Neural crest cell (in vitro differentiated cells): ENCODE measurements at places on chromosomes 2 and 18. TPM values are rescaled to one million over a fixed set of nuclear protein-coding genes. Genes with fewer than 3 reads are reported as not detected.

GRCh38 chr2:119049968-119050704 is 108.1 kb downstream of the MARCO start:
- no peak for DNase-seq

DNA sequence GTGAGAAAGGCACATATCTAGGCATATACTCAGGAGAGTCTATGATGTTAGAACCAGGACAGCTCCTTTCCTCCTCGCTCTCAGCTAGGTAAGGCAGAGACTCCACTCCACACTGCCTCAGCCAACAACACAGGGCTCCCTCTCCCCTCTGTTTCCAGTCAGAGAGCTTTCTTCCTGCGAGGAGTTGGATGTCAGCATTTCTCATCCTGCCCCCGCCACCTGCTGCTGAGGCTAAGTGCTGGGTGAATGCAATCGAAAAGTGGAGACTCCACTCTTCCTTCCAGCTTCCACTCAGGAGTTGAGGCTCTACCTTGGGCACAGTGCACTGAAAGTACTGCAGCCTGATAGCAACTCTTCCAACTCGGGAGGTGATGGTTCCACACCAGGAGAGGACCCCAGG is 177.2 kb upstream of the RAB6C start:
- no peak for DNase-seq

GRCh38 chr2:126449677-126450076 is 206.3 kb upstream of the GYPC start:
- no peak for DNase-seq

- DNase-seq = no peak
These were observed 104.7 kb upstream of the ARHGAP28 start for GRCh38 chr18:6624661-6625311.

- no peak for DNase-seq
These were observed 2.1 kb upstream of the SMCHD1 start for GRCh38 chr18:2653467-2653866.

- no peak for DNase-seq
These were observed 55.3 kb upstream of the SULT1C3 start for GRCh38 chr2:108184419-108184818.

DNA sequence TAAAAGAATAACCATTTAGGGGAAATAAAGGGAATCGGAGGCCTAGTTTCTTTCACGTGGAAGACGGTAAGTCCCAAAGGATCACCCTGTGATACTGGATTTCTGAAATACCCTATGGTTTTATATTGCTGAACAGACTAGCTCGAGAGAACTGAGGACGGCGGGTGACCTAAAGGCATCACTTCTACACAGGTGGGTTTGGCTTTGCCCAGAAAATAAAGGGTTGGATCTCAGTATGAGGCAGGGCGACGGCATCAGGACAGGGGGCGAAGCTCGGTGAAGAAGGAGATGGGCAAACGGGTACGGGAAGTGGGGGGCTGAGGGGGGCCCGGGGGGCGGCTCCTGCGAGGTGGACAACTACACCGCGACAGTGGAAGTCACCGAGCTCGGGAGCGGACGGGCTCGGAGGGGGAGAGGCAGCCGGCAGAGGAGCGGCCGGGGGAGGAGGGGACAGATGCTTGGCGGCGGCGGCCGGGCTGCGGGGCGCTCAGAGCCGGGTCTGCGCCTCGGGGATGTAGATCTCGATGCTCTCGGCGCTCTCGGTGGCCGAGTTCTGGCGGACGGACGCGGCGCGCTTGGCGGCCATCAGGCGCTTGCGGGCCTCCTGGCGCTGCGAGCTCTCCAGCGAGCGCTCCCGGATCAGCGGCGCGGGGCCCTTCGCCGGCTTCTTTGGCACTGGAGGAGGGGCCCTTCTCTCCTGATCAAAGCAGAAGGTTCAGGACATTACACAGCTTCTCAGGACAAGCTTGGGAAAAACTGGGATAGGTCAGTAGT is 48.9 kb downstream of the TGIF1 start:
- DNase-seq = peak; percentile 53

DNA sequence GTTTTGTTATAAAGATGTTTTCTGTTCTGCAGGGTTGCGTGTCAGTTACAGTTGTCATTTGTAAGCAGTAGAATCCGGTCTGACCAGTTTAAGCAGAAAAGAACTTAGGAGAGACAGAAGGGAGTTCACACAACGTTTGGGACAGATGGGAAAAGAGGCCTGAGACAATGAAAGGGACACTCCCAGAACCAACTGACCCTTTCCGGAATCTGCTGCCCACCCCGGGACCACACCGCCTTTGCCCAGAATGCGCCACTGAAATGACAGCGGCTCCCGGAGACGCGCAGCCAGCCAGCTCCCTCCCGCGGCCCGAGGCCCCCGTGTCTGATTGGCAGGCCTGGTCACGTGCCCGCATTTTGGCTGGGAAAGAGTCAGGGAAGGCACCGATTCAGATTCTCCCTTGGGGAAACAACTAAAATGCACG is 244.6 kb downstream of the BCL2 start:
- peak; percentile 71 for DNase-seq

- no peak for DNase-seq
These were observed 61.7 kb upstream of the EPC2 start for GRCh38 chr2:148582679-148583511.

GRCh38 chr2:153499439-153499838 is 20.9 kb upstream of the RPRM start:
- DNase-seq = no peak

DNA sequence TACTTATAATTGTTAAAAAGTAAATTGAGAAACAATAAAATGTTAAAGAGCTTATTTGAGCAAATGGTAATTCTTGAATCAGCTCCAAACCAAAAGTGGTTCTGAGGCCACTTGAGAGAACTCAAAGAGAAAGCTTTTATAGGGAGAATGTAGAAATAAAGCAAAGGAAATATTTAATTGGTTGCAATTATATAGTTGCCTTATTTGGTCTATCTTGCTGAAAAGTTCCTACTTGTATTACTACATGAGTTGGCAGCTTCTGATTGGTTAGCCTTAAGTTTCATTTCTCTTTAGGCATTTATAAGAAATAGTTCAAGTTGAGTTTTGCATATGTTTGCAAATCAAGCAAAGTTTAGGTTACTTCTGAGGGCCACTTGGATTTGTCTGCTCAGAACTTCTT is 38.1 kb downstream of the SCN2A start:
- DNase-seq = no peak

DNA sequence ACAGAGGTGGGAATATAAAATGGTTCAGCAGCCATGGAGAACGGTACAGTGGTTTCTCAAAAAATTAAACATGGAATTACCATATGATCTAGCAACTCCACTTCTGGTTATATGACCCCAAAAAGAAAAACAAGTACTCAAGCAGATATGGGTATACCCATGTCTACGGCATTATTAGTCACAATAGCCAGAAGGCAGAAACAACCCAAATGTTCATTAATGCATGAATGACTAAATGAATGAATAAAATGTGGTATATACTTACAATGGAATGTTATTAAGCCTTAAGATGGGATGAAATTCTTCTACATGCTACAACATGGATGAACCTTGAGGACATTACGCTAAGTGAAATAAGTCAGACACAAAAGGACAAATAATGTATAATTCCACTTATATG is 266.8 kb upstream of the FBXO11 start:
- no peak for DNase-seq

- DNase-seq = no peak
These were observed 19.1 kb upstream of the STPG4 start for GRCh38 chr2:47173986-47174732.

Gene PPP1R1C
- 1.7 and 2.2 TPM in 2 replicates for total RNA-seq

Gene PSD4
- 2.4 and 2.9 TPM in 2 replicates for total RNA-seq

Gene EML6
- 7.4 and 8.1 TPM in 2 replicates for total RNA-seq

Gene ZNF385B
- total RNA-seq = 2.1 and 3.4 TPM in 2 replicates

Gene SAG
- not detected in 2 replicates for total RNA-seq

Gene TTL
- 80.0 and 87.0 TPM in 2 replicates for total RNA-seq

Gene CAPN13
- total RNA-seq = not detected in 2 replicates

Gene ZSWIM2
- not detected in 2 replicates for total RNA-seq

Gene SLC4A3
- total RNA-seq = 10.0 and 11.4 TPM in 2 replicates

Gene UGT1A3
- not detected in 2 replicates for total RNA-seq
